Pancreas (tissue), 10 donors: ENCODE measurements at places on chromosomes 4 and X. TPM values are rescaled to one million over a fixed set of nuclear protein-coding genes. Genes with fewer than 3 reads are reported as not detected.
A peak's percentile ranks its signal among the peaks of the same experiment; 100 is the strongest.

DNA sequence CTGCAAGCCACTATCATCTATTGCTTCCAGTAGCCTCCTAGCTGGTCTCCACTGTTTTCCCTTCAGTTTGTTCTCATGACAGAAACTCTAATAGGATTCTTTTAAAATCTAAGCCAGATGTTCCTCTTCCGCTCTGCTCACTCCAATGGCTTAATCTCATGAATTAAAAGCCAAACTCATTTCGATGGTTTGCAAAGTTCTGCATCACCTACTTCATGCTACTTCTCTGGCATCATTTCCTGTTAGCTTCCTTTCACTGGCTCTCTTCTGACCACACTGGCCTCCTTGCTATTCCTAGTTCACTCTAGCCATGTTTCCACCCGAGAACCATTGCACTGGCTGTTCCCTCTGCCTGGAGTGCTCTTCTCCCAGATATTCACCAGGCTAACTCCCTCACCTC lies 102.0 kb upstream of the LSM6 start:
- no peak for DNase-seq

TMEM156 gene
- 1.8 TPM for total RNA-seq

GNRHR gene
- not detected for total RNA-seq

CLTRN gene
- 0.79 TPM for total RNA-seq

DNA sequence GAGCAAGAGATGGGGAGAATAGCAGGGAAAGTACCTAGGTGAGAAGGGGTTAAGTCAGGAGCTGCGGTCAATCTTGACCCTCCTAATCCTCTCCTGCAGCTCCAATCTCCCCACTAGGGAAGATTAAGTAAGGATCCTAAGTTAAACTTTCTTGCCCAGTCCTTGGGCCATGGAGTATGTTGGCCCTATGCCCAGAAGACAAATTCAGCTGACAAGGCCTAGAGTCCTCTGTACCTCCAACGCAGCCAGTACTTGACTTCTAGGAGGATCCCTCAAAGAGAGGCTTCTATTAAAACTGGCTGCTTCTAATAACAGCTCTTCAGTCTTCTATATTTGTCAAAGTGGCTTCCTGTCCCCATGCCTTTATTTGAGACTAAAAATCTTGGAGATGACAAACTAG lies 1.4 kb downstream of the CLDN2 start:
- DNase-seq = no peak

DNA sequence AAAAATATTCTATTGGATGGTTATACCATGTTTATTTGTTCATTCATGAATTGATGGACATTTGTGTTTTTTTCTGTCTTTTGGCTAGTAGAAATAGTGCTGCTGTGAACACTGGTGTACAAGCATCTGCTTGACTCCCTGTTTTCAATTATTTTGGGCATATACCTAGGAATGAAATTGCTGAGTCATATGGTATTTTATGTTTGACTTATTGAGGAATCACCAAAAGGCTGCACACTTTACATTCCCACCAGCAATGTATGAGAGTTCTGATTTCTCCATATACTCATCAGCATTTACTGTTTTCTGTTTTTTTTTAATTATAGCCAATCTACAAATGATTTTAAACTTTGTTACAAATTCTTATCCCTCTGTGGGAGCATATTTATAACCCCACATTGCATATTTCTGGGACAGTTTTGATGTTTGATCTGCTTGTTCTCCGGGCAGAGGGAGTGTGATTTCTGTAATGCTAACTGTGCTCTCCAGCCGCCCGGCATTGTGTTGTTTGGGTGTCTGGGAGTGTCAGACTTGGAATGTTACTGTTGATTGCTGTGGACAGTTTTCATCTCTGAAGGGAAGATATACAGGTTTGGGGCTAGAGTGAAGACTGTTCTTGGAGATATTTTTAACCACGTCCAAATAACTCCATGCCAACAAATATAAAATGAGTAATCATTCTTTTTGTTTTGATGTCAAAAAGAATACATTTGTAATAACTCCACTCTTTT lies 60.5 kb upstream of the PGRMC2 start:
- no peak for DNase-seq

DNA sequence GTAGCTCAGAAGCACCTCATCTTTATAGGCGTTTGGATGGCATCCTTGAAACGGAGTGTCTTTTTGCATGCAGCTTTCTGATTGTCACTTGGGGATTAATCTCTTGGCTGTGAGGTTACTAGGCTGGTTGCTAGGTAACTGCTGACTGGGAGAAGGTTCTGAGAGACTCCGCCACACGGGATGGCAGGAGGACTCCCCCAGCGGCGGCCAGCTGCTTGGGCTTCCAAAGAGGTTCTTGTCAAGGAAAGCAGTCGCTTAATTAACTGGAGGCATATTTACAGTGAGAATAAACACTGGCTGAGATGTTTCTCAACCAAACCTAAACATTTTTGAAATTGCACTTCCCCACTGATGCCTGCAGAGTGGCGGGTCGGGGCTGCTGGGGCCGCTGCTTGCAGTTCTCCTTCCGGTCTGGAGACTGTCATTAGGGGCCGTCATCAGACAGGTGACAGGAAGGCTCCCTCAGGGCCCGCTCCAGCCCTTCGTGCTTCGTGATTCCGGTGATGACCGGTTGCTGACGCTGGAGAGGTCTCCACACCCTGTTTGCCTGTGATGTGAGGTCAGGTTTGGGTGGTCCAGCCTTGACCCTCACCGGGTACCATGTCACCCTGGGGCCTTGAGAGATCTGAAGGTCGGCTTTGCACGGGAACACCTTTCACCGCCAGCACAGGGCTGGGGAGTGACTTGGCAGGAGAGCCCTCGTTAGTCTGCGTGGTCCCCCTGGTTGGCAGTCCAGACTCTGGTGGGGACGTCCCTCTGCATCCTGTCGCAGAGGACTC lies 9.1 kb downstream of the NSG1 start:
- DNase-seq = peak; percentile 40

DNA sequence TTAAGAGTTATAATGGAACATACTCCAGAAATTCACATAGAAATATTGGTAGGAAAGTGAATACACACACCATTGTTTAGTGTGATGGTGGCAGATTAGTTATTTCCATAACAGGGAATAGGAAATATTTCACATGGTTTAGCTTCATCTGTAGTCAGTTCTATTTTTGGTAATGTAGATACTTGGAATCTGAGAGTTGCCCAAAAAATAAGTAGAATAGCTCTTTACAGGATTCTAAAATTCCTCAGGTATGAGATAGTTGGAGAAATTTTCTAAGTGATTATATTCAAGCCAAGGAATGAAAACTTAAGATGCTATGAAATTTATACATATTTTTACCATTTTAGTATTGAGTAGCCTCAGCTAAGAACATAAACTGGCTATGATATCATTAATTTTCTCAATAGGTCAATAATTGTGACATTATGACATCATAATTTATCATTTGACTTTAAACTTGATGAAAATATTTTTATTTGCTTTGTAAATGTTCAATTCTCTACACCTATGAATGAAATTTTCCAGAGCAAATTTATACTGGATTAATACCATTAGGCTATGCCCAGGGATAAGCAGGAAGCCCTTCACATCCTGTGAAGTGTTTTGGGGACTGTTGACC lies 35.8 kb downstream of the CPEB2 start:
- DNase-seq = no peak

GRCh38 chrX:9829308-9830267 lies 43.4 kb downstream of the SHROOM2 start:
- no peak for DNase-seq

GRCh38 chr4:69717778-69718177 lies 42.6 kb downstream of the SULT1B1 start:
- DNase-seq = no peak

GPRASP1 gene
- 3.5 TPM for total RNA-seq

CT45A2 gene
- not detected for total RNA-seq

DNA sequence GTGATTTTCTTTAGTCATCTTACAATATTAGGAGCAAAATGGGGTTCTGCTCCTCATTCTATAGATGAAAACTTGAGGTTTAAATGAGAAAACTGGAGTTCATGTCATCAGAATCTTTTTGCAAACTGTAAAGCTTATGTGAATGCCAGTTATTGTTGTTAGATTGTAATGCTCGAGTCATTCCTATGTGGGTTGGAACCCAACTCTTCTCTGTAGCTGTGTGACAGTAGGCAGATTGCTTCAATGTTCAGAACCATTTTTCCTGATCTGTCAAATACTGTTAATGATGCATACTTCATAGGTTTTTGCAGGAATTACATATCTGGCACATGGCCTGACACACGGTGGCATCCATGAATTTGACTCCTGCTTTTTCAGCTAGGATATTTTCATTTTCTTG lies 178.9 kb downstream of the RAPGEF2 start:
- no peak for DNase-seq

GRCh38 chr4:179626687-179627086 lies 2184.4 kb upstream of the AGA start:
- DNase-seq = no peak

TCEAL6 gene
- not detected for total RNA-seq

- DNase-seq = no peak
These were observed 9.7 kb upstream of the COMMD8 start for GRCh38 chr4:47473141-47473750.

COL4A6 gene
- not detected for total RNA-seq

GRCh38 chr4:174874898-174875297 lies 43.3 kb upstream of the ADAM29 start:
- no peak for DNase-seq

DNA sequence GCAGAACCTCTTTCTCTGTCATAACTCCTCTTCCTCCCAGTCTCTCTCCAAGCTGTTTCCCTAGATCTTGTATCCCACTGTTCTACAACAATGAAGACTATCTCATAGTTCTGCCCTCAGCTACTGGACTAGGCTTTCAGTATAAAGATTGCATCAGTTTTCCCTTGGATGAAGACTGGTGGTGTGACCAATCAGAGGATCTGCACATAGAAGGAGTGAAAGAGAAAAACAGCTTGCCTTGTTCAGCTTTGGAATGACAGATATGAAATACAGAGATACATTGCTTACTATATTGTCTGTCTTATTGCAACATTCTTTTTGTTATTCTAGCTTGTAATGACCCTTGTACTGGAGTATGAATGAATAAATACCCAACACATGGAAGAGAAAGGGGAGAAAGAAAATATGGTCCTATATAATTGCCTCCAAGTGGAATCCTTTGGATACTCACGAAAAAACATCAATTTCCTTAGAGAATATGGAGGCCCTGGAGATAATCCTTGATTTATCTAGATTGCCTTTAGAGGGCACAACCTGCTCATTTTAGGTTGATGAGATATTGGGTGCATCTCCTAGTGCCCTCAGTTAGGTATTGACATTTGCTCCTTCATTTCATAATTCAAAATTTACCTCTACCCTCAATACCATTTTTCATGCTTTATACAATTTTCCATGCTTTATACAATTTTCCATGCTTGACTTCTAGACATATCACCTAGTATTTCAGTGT lies 395.8 kb downstream of the NAF1 start:
- no peak for DNase-seq
